Daoy (cell line): ENCODE measurements at places on chromosomes 4 and X. TPM values are rescaled to one million over a fixed set of nuclear protein-coding genes. Genes with fewer than 3 reads are reported as not detected.
A peak's percentile ranks its signal among the peaks of the same experiment; 100 is the strongest.

Gene CT45A3
- 27.2 and 28.3 TPM in 2 replicates for total RNA-seq

DNA sequence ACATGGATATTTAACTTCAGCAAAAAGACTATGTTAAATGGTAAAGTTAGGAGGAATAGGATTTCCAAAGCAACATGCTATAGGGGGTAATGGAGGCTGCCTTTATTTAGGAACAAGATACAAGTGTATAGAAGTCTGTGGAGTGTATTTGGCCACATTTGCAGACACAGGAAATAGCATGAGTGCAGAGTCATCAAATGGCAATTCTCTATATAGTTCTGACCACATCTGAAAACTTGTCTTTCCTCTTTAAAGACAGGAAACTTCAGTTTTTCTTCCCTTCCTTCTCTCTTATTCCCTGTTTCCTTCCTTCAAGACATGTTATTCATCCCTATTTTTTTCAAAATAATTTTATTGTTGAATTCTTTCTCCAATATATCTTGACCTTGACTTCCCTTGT, 119.3 kb upstream of the PITX2 start:
- DNase-seq, result peak; percentile 2

DNA sequence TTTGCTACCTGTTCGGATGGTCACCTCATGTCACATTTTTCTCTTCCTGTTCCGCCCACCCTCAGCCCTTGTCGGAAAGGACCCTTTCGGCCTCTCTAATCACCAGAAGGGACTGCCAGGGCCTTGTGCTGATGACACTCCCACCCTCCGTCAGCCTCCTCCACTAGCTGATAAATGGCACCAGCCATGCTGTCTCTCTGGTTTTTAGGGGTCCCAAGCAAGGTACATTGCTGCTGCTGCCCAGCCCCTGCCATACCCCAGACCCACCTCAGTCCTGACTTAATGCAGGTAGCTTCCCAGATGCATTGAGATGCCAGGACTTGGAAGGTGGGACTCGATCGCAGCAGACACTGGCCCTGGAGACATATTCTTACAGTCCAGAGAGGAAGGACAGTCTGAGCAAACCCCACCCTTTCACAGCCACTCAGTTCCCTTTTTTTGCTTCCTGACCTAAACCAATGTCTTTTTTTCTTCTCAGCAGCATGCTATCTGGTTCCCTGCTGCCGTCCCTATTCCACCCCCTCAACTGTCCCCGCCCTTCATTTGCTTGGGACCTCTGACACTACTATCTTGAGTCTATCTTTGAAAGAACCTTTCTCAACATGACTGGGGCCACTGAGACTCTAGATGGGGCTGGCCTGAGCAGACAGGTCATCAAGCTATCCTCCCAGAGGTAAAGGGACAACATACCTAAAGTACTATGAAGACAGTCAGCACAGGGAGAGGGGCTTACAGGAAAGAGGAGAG, at the start of gene BTK:
BTK (minus strand) TSS at position 397 of the 747 bp plus-strand sequence. CDS start 10,907 bp downstream, outside the sequence.
- DNase-seq, result no peak

GRCh38 chr4:37732526-37733186, 46.5 kb upstream of the RELL1 start:
- no peak for DNase-seq
